ELR (cell line): ENCODE measurements at places on chromosomes 4 and X.

- no peak for DNase-seq
These were observed 28.7 kb upstream of the AFAP1 start for GRCh38 chr4:7968262-7968896.

- no peak for DNase-seq
These were observed 130.0 kb downstream of the HMX1 start for GRCh38 chr4:8741513-8742226.

DNA sequence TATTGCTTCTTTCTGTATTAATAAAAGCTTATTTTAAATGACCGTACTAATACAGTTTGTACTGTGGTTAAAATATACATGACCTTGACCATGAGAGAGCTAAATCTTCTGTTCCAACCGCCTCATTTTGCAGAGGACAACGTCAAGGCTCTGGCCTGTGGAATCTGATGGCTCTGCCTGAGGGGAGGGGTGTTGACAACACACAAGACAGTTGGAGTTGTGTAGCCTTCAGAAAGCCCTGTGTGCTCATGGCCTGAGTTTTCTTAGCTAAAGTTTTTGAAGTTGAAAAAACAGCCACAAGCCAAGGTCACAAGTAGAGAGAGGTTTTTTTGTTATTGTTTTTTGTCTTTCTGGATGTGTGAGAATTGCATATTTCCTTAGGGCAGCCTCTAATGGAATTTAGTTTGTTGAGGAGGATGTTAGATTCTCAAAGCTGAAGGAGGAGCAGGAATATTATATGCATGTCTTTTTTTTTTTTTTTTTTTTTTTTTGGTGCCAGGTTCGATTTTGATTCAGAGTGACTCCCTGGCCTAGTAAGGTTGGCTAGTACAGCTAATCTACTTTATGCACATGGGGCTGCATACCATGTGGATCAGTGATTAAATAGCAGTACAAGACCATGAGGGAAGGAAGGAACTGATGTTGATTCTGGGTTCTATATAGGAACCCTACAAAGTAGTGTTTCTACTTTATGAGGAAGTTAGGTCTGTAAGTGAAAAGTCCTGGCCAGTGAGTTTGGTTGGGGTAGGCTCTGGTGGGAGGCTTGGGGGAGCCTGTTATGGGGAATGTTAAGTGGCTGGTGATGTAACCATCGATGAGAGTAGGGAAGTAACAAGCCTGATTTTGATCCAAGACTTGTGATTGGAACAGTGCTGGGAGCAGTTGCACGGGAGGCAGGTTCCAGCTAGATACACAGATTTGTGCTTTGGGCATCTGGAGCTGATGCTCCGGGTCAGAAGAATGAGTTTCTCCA, 20.3 kb downstream of the SMS start:
- no peak for DNase-seq

DNA sequence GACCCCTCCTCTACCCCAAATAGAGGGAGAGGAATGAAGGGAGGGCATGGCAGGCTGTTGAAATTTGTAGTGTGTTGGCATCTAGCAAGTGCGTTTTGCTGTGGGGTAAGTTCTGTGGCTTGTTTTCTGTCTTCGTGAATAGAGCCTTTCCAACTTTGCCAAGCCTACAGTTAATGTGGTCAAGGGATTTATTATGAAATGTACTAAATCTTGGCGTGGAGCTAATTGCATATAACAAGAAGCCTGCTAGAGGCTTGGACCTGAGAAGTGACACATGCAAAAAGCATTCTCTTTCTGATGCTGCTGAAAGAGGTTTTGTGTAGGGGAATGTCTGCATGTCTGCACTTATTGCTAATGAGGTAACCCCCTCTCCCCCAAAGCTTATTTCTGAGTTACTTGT, 132.2 kb downstream of the BMPR1B start:
- DNase-seq = no peak

DNA sequence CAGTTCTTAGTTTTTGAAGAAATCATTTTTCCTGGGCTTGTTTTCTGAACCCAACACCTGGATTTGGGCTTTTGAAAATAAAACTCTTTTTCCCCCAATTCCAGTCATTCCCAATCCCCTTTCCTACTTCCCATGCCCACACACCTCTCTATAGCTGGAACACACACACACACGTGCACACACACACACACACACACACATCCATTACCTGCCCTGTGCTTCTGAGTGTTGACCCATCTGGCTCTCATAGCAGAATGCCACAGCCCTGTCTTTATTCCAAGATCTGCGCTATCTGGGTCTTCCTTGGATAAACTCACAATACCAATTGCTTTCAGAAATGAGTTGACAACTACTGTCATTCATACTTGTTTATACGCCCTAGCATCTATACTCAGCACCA, 54.9 kb upstream of the C4orf54 start:
- no peak for DNase-seq
